ENCODE measurements at places on chromosomes 13 and 19.

DNA sequence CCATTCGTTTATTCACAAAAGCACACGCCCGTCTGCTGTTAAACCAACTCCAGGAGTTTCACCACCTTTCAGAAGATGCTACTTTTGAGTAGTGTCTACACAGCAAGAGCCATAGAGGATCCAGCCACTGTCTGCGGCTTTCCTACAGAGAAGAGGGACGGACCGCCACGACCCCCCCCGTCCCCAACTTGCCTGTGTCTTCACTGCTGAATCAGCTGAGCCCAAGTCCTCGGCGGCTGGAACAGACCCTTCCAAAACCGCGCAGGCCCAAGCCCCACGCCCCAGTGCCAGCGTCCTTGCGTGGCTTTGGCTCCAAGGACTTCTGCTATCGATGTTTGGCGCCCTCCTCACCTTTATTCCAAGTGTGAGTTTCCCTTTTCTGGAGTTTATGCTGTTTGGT lies 65.1 kb downstream of the SPACA7 start:
- H3K27me3 ChIP-seq, result peaks cover 5% of the 10 kb centered on the region
- H3K4me1 ChIP-seq, result no peaks in the 10 kb centered on the region
- no peaks in the 10 kb centered on the region for H3K36me3 ChIP-seq
- DNase-seq, result no peak
- H3K4me3 ChIP-seq, result no peak overlapping the region

DNA sequence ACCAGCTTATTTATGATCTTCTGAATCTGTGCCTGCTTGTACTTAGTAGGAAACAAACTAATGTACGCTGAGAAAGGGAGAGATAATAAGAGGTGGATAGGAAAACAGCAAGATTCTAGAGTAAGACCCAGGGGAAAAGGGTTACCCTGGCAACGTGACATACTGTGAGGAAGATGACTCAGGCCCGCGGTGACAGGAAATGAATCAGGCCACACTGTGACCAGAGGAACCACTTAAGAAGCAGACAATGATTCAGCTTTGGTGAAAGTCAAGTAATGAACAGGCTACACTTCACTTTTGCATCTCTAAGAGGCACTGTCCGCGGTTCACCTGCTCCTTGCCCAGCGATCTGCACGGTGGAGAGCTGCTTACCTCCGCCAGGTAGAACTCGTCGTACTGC lies 158.2 kb downstream of the NALCN start:
- H3K4me1 ChIP-seq, result peaks cover 8% of the 10 kb centered on the region
- H3K4me3 ChIP-seq, result no peak overlapping the region
- no peak overlapping the region for H3K27ac ChIP-seq

GRCh38 chr19:38044267-38045111 lies 137.5 kb downstream of the SIPA1L3 start:
- H3K4me3 ChIP-seq, result no peak overlapping the region
- H3K4me1 ChIP-seq, result peaks cover 31% of the 10 kb centered on the region
- H3K27me3 ChIP-seq, result no peaks in the 10 kb centered on the region
- no peak for DNase-seq

DNA sequence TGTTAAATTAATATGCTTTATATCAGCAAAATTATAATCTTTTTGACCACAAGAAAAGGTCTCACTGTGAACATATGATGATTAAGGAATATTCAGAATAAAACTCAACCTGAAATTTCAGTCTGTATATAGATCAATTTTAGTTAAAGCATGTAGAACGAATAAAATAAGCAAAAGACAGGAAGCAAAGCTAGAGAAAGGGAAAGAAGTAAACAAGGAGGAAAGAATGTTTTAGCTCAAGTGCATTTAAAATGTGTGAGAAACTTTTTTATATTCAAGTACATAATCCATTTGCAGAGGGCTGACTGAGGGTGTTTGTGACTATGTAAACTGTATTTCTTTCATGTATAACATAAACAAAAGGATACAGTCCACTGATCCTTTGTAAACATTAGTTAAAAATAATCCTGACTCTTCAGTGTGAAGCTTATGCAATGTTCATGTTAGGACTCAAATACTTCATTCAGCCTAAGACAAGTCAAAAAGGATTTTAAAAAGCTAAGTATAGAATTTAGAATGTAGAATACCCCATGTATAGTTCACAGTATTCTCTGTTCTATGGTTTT lies 472.1 kb downstream of the DIAPH3 start:
- H3K4me1 ChIP-seq, result peaks cover 3% of the 10 kb centered on the region
- no peaks in the 10 kb centered on the region for H3K27me3 ChIP-seq
- no peak overlapping the region for H3K27ac ChIP-seq
- H3K4me3 ChIP-seq, result no peak overlapping the region

DNA sequence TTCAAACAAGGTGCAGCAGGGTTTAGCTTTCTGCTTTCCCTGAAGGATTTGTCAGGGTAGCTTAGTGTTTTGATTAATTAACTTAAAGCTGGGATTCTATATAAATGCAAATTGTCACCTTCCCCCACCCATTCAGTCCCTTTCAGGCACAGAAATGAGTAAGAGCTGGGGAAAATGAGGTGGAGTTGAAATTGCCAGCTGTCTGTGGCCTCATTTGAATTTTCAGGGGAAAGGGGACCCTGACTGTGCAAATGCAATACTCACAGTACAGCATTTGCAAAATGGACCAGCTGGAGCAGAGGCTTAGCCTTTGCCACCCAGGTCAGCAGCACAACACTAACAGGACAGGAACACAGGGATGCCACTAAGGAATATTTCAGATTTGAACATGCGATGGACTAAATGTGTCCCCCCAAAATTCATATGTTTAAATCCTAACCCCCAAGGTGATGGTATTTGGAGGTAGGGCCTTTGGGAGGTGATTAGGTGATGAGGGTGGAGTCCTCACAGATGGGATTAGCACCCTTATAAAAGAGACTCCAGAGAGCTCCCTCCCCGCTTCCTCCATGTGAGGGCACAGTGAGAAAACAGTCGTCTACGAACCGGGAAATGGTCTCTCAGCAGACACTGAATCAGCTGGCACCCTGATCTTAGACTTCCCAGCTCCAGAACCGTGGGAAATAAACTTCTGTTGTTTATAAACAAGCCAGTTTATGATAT lies 59.5 kb upstream of the CYSLTR2 start:
- H3K27ac ChIP-seq, result no peak overlapping the region
- H3K27me3 ChIP-seq, result peaks cover 3% of the 10 kb centered on the region
- no peak overlapping the region for H3K4me3 ChIP-seq
- DNase-seq, result no peak
- H3K36me3 ChIP-seq, result no peaks in the 10 kb centered on the region
- H3K4me1 ChIP-seq, result no peaks in the 10 kb centered on the region

- H3K36me3 ChIP-seq, result no peaks in the 10 kb centered on the region
- no peak for DNase-seq
- no peak overlapping the region for H3K27ac ChIP-seq
- peaks cover 16% of the 10 kb centered on the region for H3K4me1 ChIP-seq
Observed at GRCh38 chr13:51283371-51283770, 56.1 kb upstream of the SERPINE3 start.

- no peak overlapping the region for H3K4me3 ChIP-seq
- H3K27ac ChIP-seq, result no peak overlapping the region
- H3K27me3 ChIP-seq, result no peaks in the 10 kb centered on the region
- DNase-seq, result no peak
- peaks cover 7% of the 10 kb centered on the region for H3K36me3 ChIP-seq
- H3K4me1 ChIP-seq, result no peaks in the 10 kb centered on the region
Observed at GRCh38 chr13:45143346-45143751, 23.0 kb downstream of the GTF2F2 start.

DNA sequence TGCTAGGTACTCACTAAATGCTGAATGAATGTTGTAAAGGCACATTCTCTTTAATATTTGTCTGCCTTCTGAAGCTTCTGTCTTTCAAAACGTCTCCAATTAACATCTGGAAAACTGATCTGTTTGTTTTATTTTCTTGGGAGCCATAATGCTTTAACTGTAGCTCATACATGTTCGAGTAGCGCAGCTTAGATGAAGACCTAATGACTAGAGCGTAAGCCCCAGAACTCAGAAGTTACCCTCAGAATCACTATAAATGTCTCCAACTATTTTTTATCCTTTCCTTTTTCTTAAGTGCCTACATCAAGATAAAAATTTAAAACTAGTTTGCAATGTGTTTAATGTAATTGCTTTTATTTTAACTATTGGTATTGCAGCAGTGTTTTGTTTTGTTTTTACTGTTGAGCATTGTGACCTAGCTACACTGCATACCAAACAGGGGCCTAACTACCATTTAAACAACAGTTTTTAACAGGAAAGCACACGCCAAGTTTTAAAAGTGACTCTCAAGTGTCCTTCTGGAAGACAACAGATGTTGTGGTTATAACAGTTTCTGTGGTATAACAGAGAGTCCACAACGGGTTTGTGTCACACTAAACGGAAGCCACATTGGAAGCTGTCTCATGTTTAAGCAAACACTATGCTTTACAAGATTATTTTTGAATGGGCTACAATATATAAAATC lies 42.0 kb downstream of the MRPL57 start:
- peak overlapping the region; percentile 67 for H3K27ac ChIP-seq
- H3K4me1 ChIP-seq, result peaks cover 20% of the 10 kb centered on the region
- H3K4me3 ChIP-seq, result peak overlapping the region; percentile 19

- no peaks in the 10 kb centered on the region for H3K27me3 ChIP-seq
- no peaks in the 10 kb centered on the region for H3K4me1 ChIP-seq
- no peak overlapping the region for H3K27ac ChIP-seq
- H3K36me3 ChIP-seq, result peaks cover 38% of the 10 kb centered on the region
- no peak overlapping the region for H3K4me3 ChIP-seq
- DNase-seq, result no peak
Observed at GRCh38 chr19:12113121-12113520, 27.0 kb downstream of the ZNF20 start.

DNA sequence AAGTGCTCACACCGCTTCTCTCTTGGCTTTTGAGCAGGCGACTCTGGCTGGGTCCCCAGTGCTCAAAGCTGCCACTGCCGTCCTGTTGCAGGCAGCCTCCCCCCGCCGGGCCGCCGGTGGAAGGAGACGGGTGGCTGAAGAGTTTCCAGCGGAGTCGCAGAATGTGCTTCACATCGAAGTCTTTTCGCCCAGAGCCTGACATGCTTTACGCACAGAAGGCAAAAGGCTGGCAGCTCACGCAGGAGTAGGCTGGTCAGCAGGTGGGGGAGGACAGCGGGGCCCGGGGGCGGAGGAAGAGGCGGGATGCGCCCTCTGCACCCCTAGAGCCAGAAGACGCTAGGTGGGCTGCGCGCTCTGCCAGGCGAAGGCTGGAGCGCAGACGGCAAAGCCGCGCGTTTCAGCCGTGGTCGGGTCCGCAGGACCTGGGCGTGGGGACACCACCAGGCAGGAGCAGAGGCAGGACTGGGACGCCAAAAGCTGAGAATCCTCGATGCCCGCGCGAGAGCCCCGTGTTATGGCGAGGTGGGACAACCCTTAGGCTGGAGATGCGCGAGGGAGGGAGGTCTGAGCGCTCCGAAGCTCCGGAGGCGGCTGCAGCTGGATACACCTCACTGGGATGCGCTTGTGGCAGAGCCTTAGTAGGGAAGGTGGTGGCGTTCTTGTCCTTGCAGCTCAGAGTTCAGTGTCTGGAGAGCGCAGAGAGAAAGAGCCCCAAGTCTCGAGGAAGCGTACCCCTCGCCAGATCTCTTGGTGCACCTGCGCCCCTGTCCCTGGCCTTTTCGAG lies at the start of gene ATXN8OS:
TSS of gene ATXN8OS (plus strand) at position 329 of the 784 bp plus-strand sequence.
- no peaks in the 10 kb centered on the region for H3K4me1 ChIP-seq
- no peak for DNase-seq
- no peaks in the 10 kb centered on the region for H3K36me3 ChIP-seq
- H3K4me3 ChIP-seq, result no peak within 1 kb of the TSS

DNA sequence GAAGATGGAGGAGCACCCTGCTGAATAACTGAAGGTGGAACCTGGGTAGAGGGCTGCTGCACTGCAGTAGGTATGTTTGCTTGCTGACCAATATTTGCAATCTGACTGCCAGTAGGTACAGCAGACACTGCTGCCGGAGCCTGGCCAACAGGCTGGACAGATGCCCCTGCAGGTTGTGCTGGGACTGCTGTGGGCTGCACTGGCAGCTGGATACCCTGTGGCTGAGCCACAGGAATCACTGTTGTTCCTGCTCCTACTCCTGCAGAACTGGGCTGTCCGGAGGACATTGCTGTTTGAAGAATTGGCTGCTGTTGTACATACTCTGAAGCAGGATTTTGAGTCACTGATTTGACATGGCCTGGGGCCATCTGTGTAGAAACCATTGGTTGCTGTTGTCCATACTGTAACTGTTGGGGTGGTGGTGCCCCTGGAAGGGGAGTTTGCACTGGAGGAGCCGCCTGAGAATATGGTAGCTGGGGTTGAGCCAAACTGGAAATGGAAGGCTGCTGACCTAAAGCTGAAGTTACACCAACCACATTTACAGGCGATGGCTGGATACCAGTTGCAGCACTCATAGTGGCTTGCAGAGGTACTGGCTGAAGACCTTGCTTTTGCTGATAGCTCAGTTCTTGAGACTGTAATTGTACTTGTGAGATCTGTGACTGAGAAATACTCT lies 2.2 kb downstream of the TSC22D1 start:
- peaks cover 34% of the 10 kb centered on the region for H3K27me3 ChIP-seq
- peaks cover 14% of the 10 kb centered on the region for H3K36me3 ChIP-seq
- H3K4me1 ChIP-seq, result peaks cover 35% of the 10 kb centered on the region
- H3K27ac ChIP-seq, result no peak overlapping the region

DNA sequence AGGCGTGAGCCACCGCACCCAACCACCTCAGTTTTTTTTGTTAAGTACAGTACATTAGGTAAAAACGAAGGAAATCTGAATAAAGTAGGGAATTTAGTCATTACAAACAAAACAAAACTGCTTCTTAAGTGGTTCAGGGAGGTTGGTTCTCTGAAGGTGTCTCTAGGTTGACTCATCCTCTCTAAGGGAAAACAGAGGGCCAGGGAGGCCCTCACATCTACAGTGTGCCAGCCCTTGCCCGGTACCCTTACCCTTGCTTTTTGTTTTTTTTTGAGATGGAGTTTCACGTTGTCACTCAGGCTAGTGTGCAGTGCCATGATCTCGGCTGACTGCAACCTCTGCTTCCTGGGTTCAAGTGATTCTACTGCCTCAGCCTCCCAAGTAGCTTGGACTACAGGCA lies 17.2 kb upstream of the JUND start:
- H3K36me3 ChIP-seq, result peaks cover 41% of the 10 kb centered on the region
- H3K27ac ChIP-seq, result peak overlapping the region; percentile 71
- DNase-seq, result no peak
- H3K4me3 ChIP-seq, result no peak overlapping the region
- H3K27me3 ChIP-seq, result no peaks in the 10 kb centered on the region

All from activated CD4-positive, alpha-beta memory T cell treated with anti-CD3 and anti-CD28 coated beads, Interleukin-2, amount 10 ng/mL, durations not matched to agents 7 days and 5 days (primary cell).